ENCODE measurements at places on chromosomes 3 and 15.

DNA sequence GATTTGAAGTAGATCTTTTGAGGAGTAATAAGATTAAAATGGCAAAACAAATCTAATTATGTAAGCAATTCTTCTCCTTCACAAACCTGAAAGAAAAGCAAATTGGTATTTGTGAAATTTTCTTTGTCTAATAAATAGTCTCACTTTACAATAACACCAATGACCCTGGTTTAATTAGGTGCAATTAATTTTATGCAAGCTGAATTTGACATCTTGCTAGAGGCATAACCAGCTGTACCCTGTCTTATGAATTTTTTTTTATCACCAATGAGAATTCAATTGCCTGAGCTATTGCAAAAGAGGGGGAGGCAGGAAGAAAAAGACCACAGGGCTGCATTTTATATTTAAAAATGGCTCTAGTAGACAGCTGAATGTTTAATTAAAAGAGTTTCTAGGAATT is 113.5 kb upstream of the IL12A start:
- DNase-seq = no peak

DNA sequence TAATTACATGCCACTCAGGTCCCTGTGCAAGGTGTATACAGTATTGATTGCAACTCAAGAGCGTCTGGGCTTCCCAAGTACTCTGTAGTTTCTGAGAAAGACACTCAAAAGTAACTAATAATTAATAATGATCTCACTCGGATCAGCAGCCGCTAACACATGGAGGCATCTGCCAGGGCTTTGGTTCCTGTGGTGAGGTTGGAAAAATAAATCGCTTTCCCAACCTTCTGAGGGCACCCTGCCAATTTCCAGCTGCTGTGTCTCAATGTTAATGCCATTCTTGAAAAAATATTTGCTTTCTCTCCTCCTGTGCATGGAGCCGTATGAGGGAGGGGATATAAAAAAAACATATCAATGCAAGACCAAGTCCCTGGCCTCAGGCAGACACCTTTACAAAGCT is 116.5 kb upstream of the SLC2A2 start:
- DNase-seq = no peak

GRCh38 chr3:133644768-133645167 is 17.0 kb downstream of the TOPBP1 start:
- DNase-seq = peak; percentile 67

GRCh38 chr3:172142051-172142863 is 102.9 kb downstream of the FNDC3B start:
- peak; percentile 74 for DNase-seq

GRCh38 chr15:73941044-73941443 is 14.8 kb downstream of the LOXL1 start:
- DNase-seq = peak; percentile 39

DNA sequence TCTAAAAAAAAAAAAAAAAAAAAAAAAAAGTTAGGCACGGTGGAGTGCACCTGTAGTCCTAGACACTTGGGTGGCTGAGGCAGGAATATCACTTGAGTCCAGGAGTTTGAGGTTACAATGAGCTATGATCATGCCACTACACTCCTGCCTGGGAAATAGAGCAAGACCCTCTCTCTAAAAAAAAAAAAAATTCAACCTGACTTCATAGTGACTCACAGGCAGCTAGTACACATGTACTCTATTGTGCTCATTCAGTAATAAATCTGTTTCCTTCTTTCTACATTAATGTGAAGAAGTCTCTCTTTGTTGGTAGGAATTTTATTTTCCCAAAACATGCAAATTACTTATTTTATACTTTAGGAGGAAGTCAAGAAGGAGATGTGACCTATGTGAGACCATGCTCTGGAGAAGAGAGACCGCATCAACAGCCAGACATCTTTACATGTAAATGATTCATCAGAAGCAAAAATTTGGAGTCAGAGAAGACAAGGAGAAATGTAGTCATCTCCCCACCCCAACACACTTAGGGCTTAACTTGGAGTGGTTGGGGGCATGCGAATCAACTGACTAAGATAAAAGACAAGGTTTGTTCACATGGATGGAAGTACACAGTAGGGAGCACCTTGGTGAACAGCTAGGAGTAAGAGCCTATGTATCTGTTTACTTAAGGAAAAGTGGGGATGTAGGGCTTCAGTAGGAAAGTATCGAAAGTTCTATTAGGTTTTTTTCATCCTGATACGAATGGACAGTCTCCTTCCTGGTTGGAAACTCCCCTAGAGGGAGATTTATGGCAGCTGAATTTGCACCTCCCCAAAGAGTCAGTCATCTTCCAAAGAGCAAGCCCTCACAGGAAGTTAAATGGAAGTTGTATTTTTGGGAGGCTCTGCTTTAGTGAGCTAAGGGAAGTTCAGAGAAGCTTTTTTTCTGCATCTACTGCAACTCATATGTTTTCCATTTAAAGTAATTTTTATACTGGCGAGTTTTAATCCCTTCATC is 23.0 kb upstream of the NMD3 start:
- no peak for DNase-seq
